ENCODE measurements at places on chromosomes 11 and 22.

DNA sequence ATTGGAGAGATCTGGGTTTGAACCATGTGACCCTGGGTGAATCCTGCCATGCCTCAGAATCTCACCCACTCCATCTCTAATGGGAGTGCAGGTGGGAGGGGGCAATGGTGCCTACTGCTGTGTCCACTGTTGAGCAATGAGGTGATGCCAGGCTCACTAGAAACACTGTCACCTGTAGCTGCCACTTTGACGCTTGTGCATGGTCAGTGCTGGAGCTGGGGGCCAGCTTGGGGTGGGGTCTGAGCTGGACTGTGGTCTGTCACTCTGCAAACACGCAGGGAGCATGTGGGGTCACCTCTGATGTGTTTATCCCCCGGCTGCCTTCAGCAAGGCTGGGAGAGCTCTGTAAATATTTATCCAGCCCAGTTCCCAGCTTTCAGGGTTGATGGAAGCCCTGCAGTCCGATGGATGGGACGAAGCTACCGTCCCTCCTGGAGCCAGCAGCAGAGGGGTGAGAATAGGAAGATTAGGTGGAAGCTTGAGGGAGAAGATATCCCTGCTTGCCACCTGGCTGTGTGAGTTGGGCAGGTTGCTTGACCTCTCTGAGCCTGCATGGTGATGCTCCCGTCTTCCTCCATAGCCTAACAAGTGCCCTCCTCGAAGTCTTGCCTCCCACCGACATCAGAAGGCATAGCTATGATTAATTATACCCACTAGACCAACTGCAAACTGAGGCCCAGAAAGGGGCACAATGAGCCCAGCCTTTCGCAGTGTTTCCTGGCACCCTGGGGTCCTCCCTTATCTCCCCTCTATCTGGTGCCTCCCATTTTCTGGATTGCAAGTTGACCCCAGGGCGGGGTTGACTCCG, 1.7 kb downstream of the MMP11 start:
- no peak for DNase-seq

- no peak for DNase-seq
Measured at GRCh38 chr11:115564851-115565250, 60.6 kb upstream of the CADM1 start.

DNA sequence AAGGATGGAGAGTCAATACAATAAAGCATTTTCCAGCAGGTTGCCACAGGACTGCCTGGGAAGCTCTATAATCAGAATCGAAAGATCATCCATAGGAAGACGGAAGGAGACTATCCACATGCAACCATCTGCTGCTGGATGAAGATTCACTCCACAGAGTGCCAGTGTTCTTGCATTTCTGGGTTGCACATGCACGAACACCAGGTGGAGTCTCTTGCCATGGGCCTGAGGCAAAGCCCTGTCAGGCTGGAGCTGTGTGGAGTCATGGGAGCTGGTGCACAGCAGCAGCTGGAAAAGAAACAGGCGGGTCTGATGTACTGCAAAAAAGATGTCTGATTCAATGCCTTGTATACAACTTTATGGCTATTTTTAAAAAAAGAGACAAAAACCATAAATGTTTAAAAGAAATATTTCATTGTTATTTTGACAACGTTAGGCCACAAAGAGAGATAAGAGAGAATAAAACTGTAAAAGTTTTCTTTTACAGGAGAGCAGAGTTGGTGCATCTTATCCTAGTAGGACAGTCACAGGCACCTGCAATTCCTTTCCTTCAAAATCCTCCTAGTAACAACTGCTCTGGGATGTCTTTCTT, 12.9 kb upstream of the FAT3 start:
- DNase-seq = peak; percentile 23

GRCh38 chr11:29629286-29629685, 387.5 kb downstream of the KCNA4 start:
- no peak for DNase-seq

GRCh38 chr11:90434858-90435257, 212.0 kb upstream of the CHORDC1 start:
- DNase-seq = no peak

GRCh38 chr11:94831529-94831928, 63.4 kb downstream of the AMOTL1 start:
- DNase-seq = no peak

- DNase-seq = no peak
Measured at GRCh38 chr11:7032692-7033091, 12.4 kb downstream of the NLRP14 start.

- DNase-seq = no peak
Measured at GRCh38 chr22:20242393-20243175, 25.5 kb downstream of the RTN4R start.

DNA sequence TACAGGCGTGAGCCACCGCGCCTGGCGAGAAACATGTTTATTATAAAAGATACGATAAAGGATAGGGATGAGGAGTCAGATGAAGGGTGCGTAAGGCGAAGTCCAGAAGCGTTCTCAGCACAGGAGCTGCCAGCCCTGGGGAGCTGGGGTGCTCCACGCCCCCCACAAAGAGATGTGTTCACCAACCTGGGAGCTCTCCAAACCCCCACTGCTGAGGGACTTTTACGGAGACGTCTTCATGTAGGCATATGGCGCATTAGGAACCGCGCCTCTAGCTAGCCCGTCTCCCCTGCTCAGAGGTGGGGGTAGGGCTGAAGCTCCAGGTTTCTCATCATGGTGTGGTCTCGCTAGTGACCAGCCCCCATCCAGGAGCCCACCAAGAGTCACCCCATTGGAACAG, 8.4 kb upstream of the ZBED4 start:
- DNase-seq = no peak
